Right cardiac atrium (tissue), 5 donors: ENCODE measurements at places on chromosomes 16 and 17. TPM values are rescaled to one million over a fixed set of nuclear protein-coding genes. Genes with fewer than 3 reads are reported as not detected.

FGF11 gene
- 31.7 TPM for polyA plus RNA-seq

CTF1 gene
- polyA plus RNA-seq: 13.1 TPM

CCDC144A gene
- polyA plus RNA-seq: 1.9 TPM

AMZ2 gene
- 97.6 TPM for polyA plus RNA-seq

PRSS27 gene
- 0.25 TPM for polyA plus RNA-seq

SLC22A31 gene
- polyA plus RNA-seq: 0.05 TPM

HYDIN gene
- 0.57 TPM for polyA plus RNA-seq

UBFD1 gene
- polyA plus RNA-seq: 20.3 TPM

ZNF652 gene
- polyA plus RNA-seq: 15.3 TPM

ZDHHC1 gene
- polyA plus RNA-seq: 5.2 TPM

PARN gene
- 11.7 TPM for polyA plus RNA-seq

EME1 gene
- polyA plus RNA-seq: 0.36 TPM

ATAD5 gene
- polyA plus RNA-seq: 0.29 TPM

CTRB1 gene
- polyA plus RNA-seq: 0.27 TPM

CCL17 gene
- polyA plus RNA-seq: not detected

XAF1 gene
- 31.1 TPM for polyA plus RNA-seq

SLC47A2 gene
- polyA plus RNA-seq: not detected

BPTF gene
- 19.5 TPM for polyA plus RNA-seq

HSD17B1 gene
- 2.5 TPM for polyA plus RNA-seq

EPX gene
- polyA plus RNA-seq: not detected

ASPA gene
- 1.6 TPM for polyA plus RNA-seq

CPHXL2 gene
- not detected for polyA plus RNA-seq

PIK3R5 gene
- 2.0 TPM for polyA plus RNA-seq

ITGAX gene
- polyA plus RNA-seq: 1.1 TPM

ABCA8 gene
- polyA plus RNA-seq: 41.1 TPM

NHLRC4 gene
- polyA plus RNA-seq: 0.84 TPM

SLC38A8 gene
- not detected for polyA plus RNA-seq

ZKSCAN2 gene
- 1.7 TPM for polyA plus RNA-seq

PMFBP1 gene
- polyA plus RNA-seq: 0.38 TPM

MFAP4 gene
- 95.2 TPM for polyA plus RNA-seq

GAST gene
- not detected for polyA plus RNA-seq

UTS2R gene
- 1.0 TPM for polyA plus RNA-seq

COL1A1 gene
- polyA plus RNA-seq: 24.8 TPM

KRT36 gene
- polyA plus RNA-seq: not detected

IGF2BP1 gene
- not detected for polyA plus RNA-seq

KDM6B gene
- 18.6 TPM for polyA plus RNA-seq

IST1 gene
- 89.5 TPM for polyA plus RNA-seq

SLC35G6 gene
- not detected for polyA plus RNA-seq

HSPB9 gene
- polyA plus RNA-seq: 0.18 TPM

SLC9A5 gene
- 1.9 TPM for polyA plus RNA-seq

TBC1D3E gene
- polyA plus RNA-seq: not detected

AIPL1 gene
- polyA plus RNA-seq: not detected

FAM117A gene
- polyA plus RNA-seq: 16.9 TPM

PIGQ gene
- 22.9 TPM for polyA plus RNA-seq

RASL10B gene
- 37.2 TPM for polyA plus RNA-seq

CD300E gene
- 0.45 TPM for polyA plus RNA-seq

TMEM235 gene
- not detected for polyA plus RNA-seq

NAGLU gene
- polyA plus RNA-seq: 13.7 TPM

FOXC2 gene
- polyA plus RNA-seq: 1.1 TPM

KRTAP3-2 gene
- polyA plus RNA-seq: not detected

HOXB9 gene
- polyA plus RNA-seq: 0.02 TPM

TPPP3 gene
- 64.6 TPM for polyA plus RNA-seq

ZP2 gene
- polyA plus RNA-seq: not detected

OR1F1 gene
- polyA plus RNA-seq: not detected
